WTC11 (cell line): ENCODE measurements at places on chromosomes 16 and 17. TPM values are rescaled to one million over a fixed set of nuclear protein-coding genes. Genes with fewer than 3 reads are reported as not detected.
A peak's percentile ranks its signal among the peaks of the same experiment; 100 is the strongest.

The TMC8 gene
- total RNA-seq: 2.9 to 3.7 TPM (median 3.1 TPM) in 3 replicates

The MYO15A gene
- total RNA-seq: 2.6 to 4.5 TPM (median 3.6 TPM) in 3 replicates

- DNase-seq: no peak
Measured at GRCh38 chr17:47806026-47806912, 15.3 kb downstream of the OSBPL7 start.

DNA sequence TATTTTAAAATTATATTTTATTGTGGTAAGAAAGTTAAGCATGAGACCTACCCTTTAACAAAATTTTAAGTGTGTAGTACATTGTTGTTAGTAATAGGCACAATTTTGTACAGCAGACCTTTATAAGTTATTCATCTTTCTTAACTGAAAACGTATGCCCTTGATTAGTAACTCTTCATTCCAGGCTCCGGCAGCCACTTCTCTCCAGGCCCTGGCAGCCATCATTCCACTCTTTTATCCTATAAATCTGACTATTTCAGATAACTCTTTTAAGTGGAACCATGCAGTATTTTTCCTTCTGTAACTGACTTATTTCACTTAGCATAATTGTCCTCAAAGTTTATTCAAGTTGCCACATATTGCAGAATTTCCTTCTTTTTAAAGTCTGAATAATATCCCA, 348.2 kb downstream of the CDH11 start:
- no peak for DNase-seq

DNA sequence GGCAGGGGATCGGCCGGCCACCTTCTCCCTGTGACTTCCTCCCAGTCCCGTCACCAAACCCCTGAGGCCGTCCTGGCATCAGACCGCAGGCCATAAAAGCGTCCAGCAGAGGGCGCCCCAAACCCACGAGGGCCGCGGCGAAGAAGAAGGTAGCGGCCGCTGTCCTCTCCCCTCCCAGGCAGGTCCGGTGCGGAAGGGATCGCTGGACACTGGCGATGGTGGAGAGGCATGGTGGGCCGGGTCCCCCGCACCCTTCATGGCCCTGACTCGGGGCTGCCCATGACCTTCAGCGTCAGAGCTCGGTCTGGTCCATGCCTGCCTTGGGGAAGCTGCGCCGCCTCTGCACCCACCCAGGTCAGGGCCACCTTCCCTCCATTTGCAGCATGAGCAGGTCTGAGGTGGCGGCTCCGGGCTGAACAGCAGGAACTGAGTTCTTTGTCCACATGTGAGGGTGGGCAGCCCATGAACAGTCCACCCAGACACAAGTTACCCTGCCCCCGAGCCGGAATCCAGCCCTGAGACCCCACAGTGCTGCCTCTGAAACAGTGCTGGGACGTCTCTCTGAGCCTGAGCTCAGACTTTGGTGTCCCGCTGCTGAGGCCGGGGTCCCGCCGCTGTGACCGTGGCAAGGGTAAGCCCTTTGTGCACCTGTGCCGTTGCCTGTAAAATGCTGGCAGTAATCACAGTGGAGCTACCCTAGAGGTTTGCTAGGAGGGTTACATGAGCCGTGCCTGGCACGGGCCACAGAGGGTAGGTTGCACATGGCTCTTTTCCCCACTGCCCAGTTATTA, 40.8 kb upstream of the CMIP start:
- DNase-seq: peak; percentile 94

GRCh38 chr17:64718058-64718457, 56.0 kb upstream of the SMURF2 start:
- no peak for DNase-seq

- peak; percentile 49 for DNase-seq
Measured at GRCh38 chr17:60971515-60972369, 294.1 kb downstream of the BCAS3 start.

- DNase-seq: no peak
Measured at GRCh38 chr16:59665618-59666220, 931.6 kb upstream of the GOT2 start.

GRCh38 chr16:66277311-66278070, 89.0 kb upstream of the CDH5 start:
- no peak for DNase-seq

The RHBDL1 gene
- total RNA-seq: 6.7 to 8.2 TPM (median 6.7 TPM) in 3 replicates

DNA sequence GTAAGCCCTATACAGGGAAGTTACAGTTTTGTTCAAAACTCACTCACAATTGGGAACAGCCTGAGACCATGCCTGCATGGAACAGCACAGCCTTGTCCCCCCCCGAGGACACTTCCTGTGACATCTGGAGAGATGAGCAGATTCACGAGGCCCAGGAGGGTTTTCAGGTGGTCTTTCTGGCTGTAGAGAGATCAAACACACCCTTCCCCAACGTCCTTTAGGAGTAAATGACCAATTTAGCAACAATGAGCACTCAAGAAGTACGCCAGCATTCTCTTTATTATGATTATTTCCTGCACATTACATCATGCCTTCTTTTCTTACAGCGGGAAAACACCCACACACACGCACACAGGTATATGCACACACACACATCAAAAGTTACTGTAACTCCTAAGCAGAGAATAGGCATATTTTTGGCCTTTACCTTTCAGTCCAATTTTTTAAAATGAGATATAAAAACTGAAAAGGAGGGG, 39.0 kb downstream of the ADCY9 start:
- DNase-seq: no peak

The ANKRD13B gene
- 29.8 to 45.5 TPM (median 32.2 TPM) in 3 replicates for total RNA-seq

- peak; percentile 78 for DNase-seq
Measured at GRCh38 chr16:77675464-77676324, 46.6 kb upstream of the NUDT7 start.

GRCh38 chr16:23527961-23528643, 17.8 kb upstream of the GGA2 start:
- no peak for DNase-seq

DNA sequence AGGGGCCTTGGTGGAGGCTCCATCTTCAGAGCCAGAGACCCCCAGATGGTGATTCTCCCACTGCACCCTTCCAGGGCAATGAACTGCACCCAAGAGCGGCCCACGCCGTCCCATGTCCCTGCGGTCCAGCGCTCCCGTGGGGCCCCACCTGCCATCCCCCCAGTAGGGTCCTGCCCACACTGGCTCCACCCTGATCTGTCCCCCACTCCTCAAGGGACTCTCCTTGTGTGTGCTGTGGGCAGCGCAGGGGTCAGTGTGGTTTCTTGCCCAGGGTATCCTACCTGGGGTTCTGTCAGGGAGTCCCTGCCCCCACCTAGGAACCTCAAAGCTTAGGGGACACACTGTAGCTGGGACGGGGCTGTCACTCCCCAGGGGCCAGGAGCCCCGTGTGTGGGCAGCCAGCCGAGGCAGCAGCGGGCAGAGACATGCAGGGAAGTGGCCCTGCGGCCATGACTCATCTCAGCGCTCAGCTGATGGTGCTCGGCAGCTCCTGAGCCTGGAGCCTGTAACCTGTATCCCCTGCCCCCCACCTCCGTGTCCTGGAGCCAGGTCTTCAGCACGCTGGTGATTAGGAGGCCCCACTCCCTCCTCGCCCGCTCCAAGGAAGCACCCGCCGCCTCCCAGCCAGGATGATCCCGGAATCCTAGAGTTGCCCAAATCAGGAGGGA, 35.7 kb upstream of the SSTR5 start:
- no peak for DNase-seq

- DNase-seq: no peak
Measured at GRCh38 chr17:41615454-41615853, 2.9 kb upstream of the KRT16 start.

DNA sequence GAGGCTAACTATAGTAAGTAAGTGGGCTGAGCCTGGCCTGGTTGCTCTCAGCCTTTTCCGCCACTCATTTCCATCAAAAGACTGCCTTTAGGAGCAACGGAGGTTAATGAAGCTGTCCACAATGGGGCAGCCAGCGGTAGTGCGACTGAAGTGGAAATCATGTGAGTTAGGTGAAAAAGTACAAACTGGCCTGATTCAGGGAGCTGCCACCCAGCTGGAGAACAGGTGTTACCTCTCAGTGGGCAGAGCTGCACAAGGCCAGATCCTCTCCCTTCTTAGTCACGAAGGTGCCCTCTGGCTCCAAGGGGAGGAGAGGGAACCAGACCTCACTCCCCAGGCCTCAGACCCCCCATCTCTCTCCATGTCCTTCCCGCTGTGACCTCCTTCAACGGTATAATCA, 34.4 kb upstream of the CDRT4 start:
- no peak for DNase-seq

- DNase-seq: peak; percentile 66
Measured at GRCh38 chr17:28950017-28950751, 1.1 kb downstream of the PHF12 start.

DNA sequence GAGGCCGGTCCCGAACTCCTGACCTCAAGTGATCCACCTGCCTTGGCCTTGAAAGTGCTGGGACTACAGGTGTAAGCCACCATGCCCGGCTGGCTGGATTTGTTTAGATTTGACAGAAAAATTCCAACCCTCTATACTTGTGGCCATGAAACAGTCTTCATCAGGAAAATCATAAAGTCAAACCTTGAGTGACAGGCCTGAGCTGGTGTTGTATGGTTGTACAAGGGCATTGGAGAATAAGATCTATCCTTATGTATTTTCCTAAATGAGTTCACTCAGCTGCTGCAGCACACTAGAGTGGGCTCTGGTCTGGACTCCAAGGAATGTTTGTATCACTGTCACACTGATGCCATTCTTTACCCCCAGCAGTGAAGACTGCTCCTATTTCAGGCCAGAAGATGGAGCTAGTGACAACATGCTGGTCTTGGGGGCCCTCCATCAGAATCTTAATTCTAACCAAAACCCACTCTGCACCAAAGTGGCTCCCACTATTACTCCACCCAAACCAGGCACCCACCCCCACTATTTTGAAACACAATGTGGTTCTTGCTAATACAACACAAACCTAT, 27.4 kb downstream of the SNX11 start:
- DNase-seq: peak; percentile 20

The FA2H gene
- total RNA-seq: 6.0 to 10.9 TPM (median 6.6 TPM) in 3 replicates

The TLCD3A gene
- 21.6 to 24.9 TPM (median 23.4 TPM) in 3 replicates for total RNA-seq

GRCh38 chr17:14205992-14206461, 30.6 kb downstream of the CDRT15 start:
- no peak for DNase-seq

GRCh38 chr16:59181821-59182420, 447.8 kb upstream of the GOT2 start:
- DNase-seq: no peak

DNA sequence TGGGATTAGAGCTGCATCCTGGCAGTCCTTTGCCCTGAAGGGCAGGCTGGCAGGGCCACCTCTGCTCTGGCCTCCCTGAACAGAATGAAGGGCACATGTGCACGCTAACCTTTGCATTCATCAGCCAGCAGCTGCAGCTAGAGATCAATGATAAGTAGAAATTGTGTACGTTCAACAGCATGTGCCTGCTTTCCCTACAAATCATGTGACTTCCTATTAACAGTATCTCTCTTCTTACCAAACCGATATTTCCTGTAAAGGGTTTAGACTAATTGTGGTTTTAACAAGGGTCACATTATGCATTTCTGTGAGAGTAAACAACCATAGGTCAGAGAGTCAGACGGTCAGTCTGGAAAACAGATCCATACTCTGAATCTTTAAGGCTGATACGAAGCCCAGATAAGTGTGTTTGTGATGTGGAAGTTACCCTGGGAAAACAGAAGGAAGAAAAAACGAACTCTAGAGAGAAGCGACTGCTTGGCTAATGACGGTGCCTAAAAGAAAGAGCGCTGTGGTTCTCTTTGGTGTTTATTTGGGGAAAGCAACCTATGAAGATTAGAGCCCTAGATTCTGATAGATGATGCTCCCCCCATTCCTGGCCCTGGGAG, 219.4 kb downstream of the MAF start:
- no peak for DNase-seq

DNA sequence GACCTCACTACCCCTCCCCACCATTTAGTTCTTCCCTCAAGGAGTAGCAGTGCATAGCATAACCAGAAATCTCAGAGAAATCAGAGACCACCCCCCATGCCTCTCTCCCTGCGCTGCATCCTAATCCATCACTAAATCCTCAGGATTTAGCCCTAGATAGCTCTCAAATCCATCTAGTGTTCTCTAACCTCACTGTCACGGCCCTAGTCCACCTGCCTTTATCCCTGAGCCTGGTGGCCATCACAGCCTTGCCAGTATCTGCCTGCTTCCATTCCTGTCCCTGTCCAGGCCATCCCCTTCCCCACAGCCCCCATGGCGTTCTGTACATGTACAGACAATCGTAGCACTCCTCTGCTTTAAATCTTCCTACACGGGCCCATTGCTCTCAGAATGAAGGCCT, 19.1 kb downstream of the CBLN1 start:
- no peak for DNase-seq

The PIPOX gene
- total RNA-seq: 32.4 to 34.2 TPM (median 34.1 TPM) in 3 replicates

DNA sequence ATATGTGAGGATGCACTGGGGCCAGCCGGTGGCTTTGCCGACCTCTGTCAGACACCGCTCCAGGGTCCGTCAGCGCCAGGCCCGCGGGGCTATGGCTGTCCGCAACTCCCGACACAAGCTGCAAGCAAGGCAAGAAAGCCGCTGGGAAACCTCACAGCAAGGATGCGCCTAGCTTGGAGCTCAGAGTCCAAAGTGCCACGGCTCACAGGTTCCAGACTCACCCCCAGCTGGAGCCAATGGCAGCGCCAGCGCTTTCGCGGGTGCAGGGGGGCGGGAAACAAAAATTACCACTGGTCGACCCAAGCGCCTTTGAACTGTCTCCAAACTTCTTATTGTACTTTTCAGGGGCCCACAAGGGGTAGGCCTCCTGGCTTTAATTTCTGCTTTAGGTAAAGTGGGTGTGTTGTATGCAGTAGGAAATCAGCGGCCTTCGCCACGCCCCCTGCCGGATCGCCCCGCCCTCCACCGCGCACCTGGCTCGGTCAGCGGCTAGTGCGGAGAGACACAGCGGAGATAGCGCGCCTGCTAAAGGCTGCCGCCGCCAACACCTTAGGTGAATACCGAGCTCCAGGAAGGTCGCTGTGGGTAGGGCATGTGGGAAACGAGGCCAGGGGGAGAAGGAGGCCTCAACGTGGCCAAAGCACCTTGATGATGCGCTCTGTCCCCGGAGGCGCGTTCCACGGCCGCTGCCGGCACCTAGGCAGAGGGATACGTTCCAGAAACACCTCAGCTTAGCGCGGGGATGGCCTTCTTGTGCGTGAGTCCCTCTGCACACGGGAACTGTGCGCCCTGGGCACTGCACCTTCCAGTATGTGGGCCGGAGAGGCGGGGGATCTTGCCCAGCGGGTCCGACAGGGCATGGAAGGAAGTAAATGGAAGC, 61.0 kb upstream of the RBL2 start:
- DNase-seq: peak; percentile 79

The CASKIN2 gene
- 31.3 to 32.2 TPM (median 31.9 TPM) in 3 replicates for total RNA-seq

The NACA2 gene
- total RNA-seq: not detected in 3 replicates

The KRT15 gene
- total RNA-seq: 0.34 to 0.55 TPM (median 0.37 TPM) in 3 replicates

DNA sequence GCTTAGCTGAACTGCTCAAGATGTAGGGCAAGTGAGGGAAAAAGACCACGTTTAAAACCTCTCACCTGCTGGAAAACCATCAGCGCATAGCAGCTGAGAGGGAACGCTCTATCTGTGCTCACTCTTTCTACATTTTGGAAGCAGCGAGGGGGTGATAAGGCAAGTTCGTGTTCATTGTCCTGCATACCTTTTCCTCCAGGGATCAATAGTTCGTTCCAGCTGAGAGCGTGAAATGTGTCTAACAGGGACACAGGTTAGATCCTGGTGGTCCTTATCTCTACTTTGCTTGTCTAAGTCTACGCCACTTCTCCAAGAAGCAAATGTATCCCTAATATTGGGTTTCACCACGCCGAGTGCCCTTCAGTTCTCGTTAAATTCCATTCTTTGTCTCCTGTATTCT, 183.5 kb upstream of the ZFHX3 start:
- DNase-seq: no peak
